ENCODE measurements at places on chromosomes 13 and 19.

GRCh38 chr13:93254775-93255174 is 28.2 kb downstream of the GPC6 start:
- DNase-seq: no peak

- DNase-seq: no peak
These were observed 14.3 kb downstream of the ZBTB7A start for GRCh38 chr19:4052114-4052992.

GRCh38 chr19:11697284-11697855 is 41.4 kb downstream of the ZNF823 start:
- DNase-seq: no peak

GRCh38 chr13:71593566-71593965 is 273.4 kb downstream of the DACH1 start:
- DNase-seq: no peak

DNA sequence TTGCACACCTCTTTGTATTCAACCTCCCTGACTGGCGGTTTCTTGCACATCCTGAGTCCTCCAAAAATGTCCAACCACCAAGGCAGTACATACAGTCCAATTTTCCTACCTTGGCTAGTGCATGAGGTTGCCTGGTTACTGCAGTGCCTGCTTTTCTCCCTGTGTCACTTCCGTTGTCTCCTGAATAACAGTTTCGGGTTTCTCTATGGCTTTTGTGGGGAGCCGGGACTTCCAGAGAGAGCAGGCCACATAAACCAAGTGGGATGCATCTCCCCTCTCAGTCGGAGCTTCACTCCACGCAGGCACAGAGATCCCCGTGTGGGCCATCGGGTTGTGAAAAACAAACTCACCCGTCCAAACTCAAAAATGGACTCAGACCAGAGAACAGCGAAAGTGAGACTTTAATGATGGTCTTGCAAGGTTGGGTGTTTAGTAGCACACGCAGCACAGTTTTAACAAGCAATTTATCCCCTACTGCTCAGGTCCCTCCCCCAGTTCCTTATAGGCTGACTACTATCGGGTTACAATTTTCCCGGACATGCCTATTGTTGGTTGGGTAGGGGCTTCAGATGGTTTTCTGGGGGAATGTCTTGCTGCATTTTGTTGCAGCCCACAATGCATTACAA is 173.1 kb downstream of the POU4F1 start:
- DNase-seq: no peak

- no peak for DNase-seq
These were observed 670.8 kb downstream of the PCDH17 start for GRCh38 chr13:58302349-58302748.

GRCh38 chr13:28984825-28985224 is 164.7 kb downstream of the MTUS2 start:
- no peak for DNase-seq

Data from naive thymus-derived CD8-positive, alpha-beta T cell (primary cell).